ENCODE measurements at places on chromosomes 7 and 10. TPM values are rescaled to one million over a fixed set of nuclear protein-coding genes. Genes with fewer than 3 reads are reported as not detected.

The HOXA3 gene
- total RNA-seq = not detected

The OR2A5 gene
- total RNA-seq = not detected

The WASL gene
- total RNA-seq = 5.9 TPM

The UCN3 gene
- not detected for total RNA-seq

- no peaks in the 10 kb centered on the region for H3K36me3 ChIP-seq
- no peak overlapping the region for H3K27ac ChIP-seq
- H3K4me3 ChIP-seq = no peak overlapping the region
- no peaks in the 10 kb centered on the region for H3K4me1 ChIP-seq
- H3K27me3 ChIP-seq = no peaks in the 10 kb centered on the region
- DNase-seq = no peak
Measured at GRCh38 chr7:82859106-82859850, 303.4 kb downstream of the PCLO start.

The ACSL5 gene
- total RNA-seq = 33.7 TPM

Data from activated CD8-positive, alpha-beta T cell treated with anti-CD3 and anti-CD28 coated beads for 36 hours (primary cell).